ENCODE measurements at places on chromosomes 13 and 19. TPM values are rescaled to one million over a fixed set of nuclear protein-coding genes. Genes with fewer than 3 reads are reported as not detected.

GRCh38 chr13:66899955-66900354 is 330.2 kb downstream of the PCDH9 start:
- no peak for DNase-seq

GRCh38 chr19:44749994-44750393 is 1.5 kb downstream of the BCL3 start:
- no peak for DNase-seq

The GJB2 gene
- 12.9 TPM for total RNA-seq

DNA sequence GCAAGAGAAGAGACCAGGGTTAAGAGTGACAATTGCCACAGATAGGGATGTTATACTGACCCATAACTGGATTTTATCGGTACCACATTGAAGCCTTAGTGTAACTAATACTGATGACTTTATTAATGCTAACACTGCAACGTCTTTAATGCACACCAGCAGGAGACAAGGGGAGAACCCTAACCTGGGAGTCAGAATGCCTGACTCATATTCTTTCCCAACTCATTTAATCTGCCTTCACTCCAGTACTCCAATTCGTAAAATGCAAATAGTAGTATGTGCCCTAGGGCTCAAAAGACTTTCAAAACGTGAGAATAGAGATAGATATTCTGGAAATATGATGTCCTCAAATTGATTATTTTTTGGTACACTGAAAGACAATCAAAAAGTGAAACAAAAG is 62.4 kb downstream of the GPC6 start:
- DNase-seq = peak; percentile 58

The OR7A5 gene
- not detected for total RNA-seq

Measured in MCF 10A (cell line).